ENCODE measurements at places on chromosomes 12 and 14.

- peak; percentile 12 for DNase-seq
Measured at GRCh38 chr12:82866946-82867345, 180.2 kb downstream of the TMTC2 start.

DNA sequence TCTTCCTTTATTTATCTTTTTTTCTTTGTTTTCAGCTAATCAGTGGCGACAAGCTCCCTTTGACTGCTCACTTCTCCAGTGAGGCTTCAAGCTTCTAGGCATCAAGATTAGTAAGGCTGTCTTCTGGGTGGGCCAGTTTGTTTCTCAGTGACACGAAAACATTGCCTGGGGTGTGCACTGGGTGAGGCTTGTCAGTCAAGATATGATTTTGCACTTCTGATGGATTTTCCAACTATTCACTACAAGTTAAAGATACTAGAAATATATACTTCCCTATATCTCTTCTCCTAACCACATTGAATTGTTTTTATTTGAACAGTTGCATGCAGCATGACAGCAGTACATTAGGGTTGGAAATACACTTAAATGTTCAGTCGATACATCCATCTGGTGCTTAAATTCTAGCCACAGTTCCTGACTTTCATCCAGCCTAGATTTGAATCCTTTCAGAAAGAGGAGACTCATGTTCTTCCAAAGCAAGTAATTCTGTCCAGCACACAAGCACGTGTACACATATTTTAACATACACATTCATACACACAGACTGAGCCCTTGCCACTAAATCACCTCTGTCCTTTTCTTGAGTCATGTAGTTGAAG, 275.6 kb upstream of the NOVA1 start:
- DNase-seq: no peak

DNA sequence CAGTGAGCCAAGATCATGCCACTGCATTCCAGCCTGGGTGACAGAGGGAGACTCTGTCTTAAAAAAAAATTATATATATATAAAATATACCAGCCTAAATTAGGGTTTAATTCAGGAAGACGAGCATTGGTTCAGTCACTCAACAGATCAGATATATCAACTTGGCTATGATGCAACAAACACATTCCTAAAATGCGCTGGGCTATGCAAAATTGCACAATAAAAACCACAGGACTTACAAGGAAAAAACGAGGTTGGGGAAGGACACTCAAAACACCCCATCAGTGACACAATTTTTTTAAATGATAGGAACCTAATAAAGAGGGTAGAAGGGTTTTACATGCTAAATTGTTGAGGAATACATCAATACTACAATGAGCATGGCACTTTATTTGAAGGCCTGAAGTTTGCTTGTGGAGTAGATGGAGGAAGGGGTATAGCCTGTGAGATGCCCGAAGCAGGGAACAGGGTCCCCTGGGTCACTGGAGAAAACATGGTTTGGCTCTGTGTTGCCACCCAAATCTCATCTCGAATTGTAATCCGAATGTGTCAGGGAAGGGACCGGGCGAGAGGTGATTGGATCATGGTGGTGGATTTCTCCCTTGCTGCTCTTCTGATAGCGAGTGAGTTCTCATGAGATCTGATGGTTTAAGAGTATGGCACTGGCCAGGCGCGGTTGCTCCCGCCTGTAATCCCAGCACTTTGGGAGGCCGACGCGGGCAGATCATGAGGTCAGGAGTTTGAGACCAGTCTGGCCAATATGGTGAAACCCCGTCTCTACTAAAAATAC, 71.2 kb downstream of the TNFAIP2 start:
- DNase-seq: no peak

GRCh38 chr12:82479511-82479910, 121.2 kb downstream of the METTL25 start:
- DNase-seq: no peak

- peak; percentile 75 for DNase-seq
Measured at GRCh38 chr12:94545935-94546771, 86.5 kb upstream of the CEP83 start.

GRCh38 chr14:97219431-97220017, 422.3 kb downstream of the VRK1 start:
- DNase-seq: peak; percentile 10

GRCh38 chr12:58393152-58393551, 451.8 kb downstream of the ATP23 start:
- DNase-seq: no peak

DNA sequence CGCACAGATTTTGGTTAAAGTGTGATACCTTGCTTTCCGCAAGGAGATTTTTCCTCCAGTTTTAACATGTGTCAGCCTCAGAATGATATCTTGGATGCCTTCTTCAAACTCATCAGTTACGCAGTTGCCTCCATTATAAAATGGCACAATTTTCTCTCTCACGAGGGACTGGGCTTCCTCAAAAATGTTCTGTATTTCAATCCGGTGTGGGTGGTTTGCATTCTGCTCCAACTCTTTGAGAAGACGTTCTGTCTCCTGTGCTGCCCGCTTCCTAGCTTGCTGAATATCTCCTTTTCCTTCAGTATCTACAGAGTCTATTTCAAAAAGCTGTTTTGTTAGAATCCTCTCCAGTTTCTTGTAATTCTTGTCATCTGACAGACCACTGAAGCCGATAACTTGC, 1.8 kb downstream of the BAG5 start:
- DNase-seq: no peak

DNA sequence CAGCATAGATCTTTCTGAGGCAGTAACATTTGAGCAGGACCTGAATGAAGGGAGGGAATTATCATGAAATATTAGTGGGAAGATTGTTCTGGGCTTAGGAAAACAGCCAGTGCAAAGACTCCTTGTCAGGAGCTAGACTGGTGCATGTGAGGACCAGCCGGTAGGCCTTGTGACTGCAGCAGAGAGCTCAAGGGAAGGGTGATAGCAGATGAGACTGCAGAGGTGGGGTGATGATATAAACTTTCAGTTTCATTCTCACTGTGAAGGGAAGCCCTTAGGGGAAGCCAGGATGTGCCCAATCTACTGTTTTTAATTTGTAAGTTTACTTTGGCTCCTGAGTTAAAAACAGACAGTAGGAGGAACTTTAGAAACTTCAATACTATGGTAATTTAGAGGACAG, 12.4 kb downstream of the IL22 start:
- no peak for DNase-seq

DNA sequence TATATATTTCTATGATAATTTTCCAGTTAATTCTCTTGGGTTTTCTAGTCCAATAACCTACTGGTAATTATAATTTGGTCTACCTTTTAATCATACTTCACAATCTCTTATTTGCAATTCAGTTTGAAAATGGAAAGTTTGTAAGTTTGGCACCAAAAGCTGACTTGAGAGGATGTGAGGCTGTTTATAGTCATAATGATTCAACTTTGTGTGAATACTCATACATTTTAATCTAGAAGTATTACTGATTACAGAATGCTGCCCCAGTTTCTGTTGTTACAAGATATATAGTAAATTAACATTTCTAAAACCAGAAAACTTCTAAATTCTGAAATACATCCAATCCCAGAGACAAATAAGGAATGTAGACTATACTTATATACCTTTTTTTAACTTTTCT, 158.2 kb downstream of the SLC38A4 start:
- DNase-seq: no peak

DNA sequence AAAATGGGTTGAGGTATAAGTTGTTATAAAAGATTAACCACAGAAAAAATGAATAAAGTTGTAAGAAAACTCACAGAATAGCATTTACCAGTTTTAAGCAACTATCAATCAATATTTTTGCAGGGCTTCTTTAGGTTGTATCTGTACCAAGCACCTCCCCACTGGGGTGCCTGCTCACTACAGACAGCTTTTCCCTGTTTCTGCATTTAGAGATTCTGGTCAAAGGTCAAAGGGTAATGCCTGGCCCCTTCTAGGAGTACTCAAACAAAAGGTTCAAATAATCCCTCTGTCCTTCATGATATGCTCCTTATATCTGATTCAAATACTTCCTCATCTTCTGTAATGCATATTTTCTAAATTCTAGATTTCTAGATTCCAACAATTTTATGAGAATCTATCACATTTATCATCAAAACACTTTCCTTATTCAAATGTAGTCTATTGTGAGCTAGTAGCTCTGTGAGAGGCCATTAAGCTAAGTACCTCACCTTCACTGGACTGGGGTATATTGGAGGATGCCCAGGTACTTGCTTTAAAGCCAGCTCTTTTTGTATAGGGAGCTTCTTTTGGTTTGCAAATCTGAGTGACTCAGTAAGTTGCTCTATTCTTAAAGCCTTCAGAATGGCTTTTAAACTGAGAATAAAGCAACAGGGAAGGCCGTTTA, 120.7 kb upstream of the PTPRB start:
- no peak for DNase-seq

DNA sequence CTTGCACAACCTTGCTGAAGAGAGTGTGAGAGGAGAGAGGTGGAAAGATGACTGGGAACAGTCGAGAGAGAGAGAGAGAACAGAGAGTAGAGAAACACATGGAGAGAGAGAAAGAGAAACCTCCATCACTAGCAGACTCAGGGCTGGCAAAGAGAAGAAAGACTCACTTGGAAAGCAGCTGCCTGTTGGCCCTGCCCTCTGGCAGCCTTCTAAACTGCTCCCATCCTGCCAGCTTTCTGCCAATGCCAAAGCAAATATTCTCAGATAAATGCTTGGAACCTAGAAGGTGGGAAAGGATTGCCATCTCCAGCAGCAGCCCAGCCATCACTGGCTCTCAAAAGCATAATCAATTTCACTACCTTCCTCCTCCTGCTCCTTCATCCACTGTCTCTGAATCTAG, 107.9 kb upstream of the WSCD2 start:
- no peak for DNase-seq

- no peak for DNase-seq
Measured at GRCh38 chr14:94998685-94999084, 158.6 kb downstream of the DICER1 start.

DNA sequence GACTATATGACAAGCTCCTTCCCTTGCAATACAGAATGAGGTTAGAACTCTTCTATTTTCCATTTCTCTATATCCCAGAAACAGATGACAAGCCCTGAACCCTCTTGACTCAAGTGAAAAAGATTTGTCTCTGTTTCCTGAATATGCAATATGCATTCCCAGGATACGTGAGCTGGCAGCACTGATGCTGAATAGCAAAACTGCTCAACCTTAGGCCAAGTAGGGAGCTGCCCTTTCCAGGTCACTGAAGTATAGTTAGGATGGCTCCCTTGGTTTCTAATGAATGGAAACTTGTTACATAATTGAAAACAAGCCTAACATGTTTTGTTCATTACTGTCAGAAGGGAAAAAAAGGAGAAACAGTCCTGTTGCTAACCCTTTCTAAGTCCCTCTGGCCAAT, 47.9 kb upstream of the PLEKHG7 start:
- no peak for DNase-seq

- peak; percentile 49 for DNase-seq
Measured at GRCh38 chr14:34300882-34301734, 160.9 kb downstream of the SPTSSA start.

- DNase-seq: no peak
Measured at GRCh38 chr12:68930178-68930577, 2.8 kb downstream of the CPM start.

Data from SK-N-SH (cell line).